ENCODE measurements at places on chromosomes 3 and 15. TPM values are rescaled to one million over a fixed set of nuclear protein-coding genes. Genes with fewer than 3 reads are reported as not detected.

The PRR20G gene
- total RNA-seq: not detected

The RPS27L gene
- total RNA-seq: 64.2 TPM

The RTF1 gene
- 42.0 TPM for total RNA-seq

The P3H2 gene
- not detected for total RNA-seq

The ANKDD1A gene
- 8.9 TPM for total RNA-seq

The SLCO2A1 gene
- 0.16 TPM for total RNA-seq

The GMNC gene
- total RNA-seq: not detected

The CYP1A2 gene
- not detected for total RNA-seq

The TMOD2 gene
- total RNA-seq: 9.5 TPM

The DBR1 gene
- total RNA-seq: 19.5 TPM

The GPR149 gene
- total RNA-seq: not detected

The CD96 gene
- total RNA-seq: 201 TPM

The GPR27 gene
- total RNA-seq: 1.0 TPM

The EAF2 gene
- total RNA-seq: 5.5 TPM

The SAXO2 gene
- total RNA-seq: not detected

All from T-helper 17 cell (primary cell).